Activated CD4-positive, alpha-beta T cell treated with anti-CD3 and anti-CD28 coated beads, Interleukin-2, amount 50 U/mL, for 1 hour (primary cell): ENCODE measurements at places on chromosomes 3 and 15.

DNA sequence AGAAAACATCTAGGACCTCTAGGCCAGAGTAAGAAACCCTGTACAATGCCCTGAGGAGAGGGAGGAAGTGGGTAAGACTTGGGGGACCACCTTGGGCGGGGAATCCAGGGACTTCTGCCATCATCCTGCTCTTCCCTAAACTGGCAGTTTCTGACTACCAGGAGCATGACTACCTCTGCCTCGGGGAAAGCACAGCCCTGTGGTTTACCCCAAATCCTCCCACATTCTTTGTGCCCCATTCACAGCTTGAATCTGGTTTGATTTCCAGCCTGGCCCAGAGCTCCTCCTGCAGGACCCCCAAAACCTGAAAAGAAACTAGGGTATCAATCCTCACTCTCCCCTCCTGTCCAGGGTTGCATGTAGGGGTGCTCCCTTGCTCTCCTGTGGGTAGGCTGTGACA, 4.7 kb downstream of the C3orf18 start:
- DNase-seq, result no peak

GRCh38 chr15:80475572-80475971, 71.4 kb downstream of the ARNT2 start:
- DNase-seq, result no peak

GRCh38 chr3:12995389-12996180, 77.6 kb downstream of the IQSEC1 start:
- no peak for DNase-seq

- no peak for DNase-seq
These were observed 36.6 kb upstream of the UBL7 start for GRCh38 chr15:74497584-74497983.

- no peak for DNase-seq
These were observed 51.5 kb downstream of the PGPEP1L start for GRCh38 chr15:98955961-98956723.

DNA sequence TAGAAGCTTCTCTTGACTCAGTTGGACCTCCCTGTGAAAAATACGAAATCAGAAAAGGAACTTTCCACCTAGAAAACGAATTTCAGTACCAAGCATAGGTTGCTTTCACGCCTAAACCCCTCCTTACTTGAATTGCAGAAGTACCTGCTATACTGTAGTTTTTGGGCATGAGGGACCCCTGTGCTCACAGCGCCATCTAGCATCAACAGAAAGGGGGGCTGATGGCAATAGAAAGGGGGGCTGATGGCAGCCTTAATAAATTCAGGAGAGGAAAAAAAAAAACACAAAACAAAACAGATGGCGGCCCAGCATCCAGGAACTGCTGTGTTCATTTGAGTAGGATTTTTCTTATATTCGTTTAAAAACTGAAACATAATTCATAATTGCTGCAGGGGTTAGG, 96.7 kb downstream of the NPAP1 start:
- DNase-seq, result no peak
